G401 (cell line): ENCODE measurements at places on chromosomes 1 and 21. TPM values are rescaled to one million over a fixed set of nuclear protein-coding genes. Genes with fewer than 3 reads are reported as not detected.

Gene DCST1
- total RNA-seq: not detected in 2 replicates

Gene BMP8B
- 1.4 and 1.8 TPM in 2 replicates for total RNA-seq

Gene VSIG8
- not detected in 2 replicates for total RNA-seq

Gene CADM3
- total RNA-seq: not detected in 2 replicates

Gene HAPLN2
- 0.25 and 0.44 TPM in 2 replicates for total RNA-seq

Gene PROX1
- not detected in 2 replicates for total RNA-seq

Gene GREM2
- total RNA-seq: not detected in 2 replicates

Gene PLA2G2C
- total RNA-seq: not detected in 2 replicates

Gene BRDT
- 0.55 TPM in 1 of 2 replicates, not detected in the other for total RNA-seq

DNA sequence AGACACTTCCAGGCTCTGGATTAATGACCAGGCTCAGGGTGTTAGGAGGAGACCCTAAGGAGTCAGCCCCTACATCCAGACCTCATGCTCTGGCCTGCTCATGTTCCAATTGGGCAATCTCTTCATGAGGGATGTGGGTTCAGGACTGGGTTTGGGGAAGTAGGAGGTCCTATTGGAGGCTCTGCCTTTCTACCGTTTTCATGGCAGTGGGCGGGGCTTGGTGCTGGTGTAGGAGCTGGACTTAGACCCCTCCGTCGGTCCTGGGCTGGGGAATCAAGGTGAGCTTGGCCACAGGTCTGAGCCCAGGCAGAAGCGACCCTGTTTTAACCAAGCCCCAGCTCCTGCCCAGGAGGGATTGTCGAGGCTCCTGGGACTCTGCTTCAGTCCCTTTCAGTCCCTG, 123.4 kb downstream of the PRDM16 start:
- no peak for DNase-seq

DNA sequence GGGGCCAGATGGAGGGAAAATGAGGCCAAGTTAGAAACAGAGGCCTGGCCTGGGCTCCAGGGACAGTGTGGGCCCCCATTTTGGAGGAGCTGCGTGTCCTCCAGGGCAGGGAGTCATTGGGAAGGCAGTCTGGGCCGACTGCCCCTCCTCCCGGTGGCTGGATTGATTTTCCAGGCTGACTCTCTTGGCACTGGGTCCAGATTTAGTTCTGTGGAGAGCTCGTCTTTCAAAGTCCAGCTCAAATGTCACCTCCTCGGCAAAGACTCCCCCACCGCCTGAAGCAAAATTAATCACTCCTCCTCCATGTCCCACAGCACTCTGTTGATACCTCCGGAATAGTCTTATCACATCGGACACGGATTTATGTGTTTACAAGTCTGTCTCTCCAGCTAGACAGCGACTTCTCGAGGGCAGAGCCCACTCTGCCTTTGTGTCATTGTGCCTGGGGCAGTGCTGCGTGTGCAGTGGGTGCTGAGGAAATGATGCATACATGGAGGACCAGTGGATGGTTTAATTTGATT, 175.1 kb downstream of the CAMTA1 start:
- DNase-seq: peak; percentile 28

DNA sequence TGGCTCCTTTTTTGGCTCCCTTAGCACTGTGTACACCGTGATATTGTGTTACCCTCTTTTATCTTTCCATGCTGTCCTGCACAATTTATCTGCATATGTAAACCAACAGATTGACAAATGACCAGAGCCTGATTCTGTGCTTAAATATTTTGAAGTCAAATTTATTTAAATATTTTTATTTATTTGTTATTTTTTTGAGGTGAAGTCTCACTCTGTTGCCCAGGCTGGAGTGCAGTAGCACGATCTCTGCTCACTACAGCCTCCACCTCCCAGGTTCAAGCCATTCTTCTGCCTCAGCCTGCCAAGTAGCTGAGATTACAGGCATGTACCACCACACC, 12.8 kb downstream of the PMF1 start:
- DNase-seq: no peak

- peak; percentile 44 for DNase-seq
Measured at GRCh38 chr1:64898107-64898861, 68.1 kb downstream of the JAK1 start.

- no peak for DNase-seq
Measured at GRCh38 chr1:219413536-219413935, 199.4 kb downstream of the ZC3H11B start.

GRCh38 chr1:24489674-24490073, 13.0 kb upstream of the RCAN3 start:
- DNase-seq: no peak

- DNase-seq: no peak
Measured at GRCh38 chr1:10665930-10666850, 130.3 kb downstream of the CASZ1 start.

GRCh38 chr1:186768906-186769305, 59.8 kb upstream of the PLA2G4A start:
- DNase-seq: no peak

DNA sequence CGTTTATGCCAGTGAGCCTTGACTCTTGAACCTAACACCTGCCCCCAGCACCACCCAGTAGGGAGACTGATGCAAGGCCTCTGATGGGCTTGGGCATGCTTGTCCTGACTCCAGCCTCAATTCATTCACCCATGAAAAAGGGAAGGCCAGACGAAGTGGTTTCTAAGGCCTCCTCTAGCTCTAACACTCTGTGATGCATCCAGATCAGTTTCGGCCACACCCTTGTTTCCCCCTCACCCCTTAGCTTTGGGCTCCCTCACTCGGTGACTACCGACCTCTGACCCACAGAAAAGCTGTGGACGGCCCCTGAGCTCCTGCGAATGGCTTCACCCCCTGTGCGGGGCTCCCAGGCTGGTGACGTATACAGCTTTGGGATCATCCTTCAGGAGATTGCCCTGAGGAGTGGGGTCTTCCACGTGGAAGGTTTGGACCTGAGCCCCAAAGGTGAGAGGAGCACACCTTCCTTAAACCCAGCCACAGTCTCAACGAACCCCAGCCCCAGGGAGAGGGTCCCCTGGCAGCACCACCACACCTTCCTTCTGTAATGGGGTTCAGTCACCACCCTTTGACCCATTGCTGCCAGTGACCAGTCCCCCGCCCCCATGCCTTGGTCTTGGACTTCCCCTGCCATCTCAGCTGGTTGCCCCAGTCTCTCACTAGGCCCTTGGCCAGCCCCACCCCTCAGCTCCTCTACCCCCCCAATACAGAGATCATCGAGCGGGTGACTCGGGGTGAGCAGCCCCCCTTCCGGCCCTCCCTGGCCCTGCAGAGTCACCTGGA, 9.0 kb downstream of the NPR1 start:
- no peak for DNase-seq

DNA sequence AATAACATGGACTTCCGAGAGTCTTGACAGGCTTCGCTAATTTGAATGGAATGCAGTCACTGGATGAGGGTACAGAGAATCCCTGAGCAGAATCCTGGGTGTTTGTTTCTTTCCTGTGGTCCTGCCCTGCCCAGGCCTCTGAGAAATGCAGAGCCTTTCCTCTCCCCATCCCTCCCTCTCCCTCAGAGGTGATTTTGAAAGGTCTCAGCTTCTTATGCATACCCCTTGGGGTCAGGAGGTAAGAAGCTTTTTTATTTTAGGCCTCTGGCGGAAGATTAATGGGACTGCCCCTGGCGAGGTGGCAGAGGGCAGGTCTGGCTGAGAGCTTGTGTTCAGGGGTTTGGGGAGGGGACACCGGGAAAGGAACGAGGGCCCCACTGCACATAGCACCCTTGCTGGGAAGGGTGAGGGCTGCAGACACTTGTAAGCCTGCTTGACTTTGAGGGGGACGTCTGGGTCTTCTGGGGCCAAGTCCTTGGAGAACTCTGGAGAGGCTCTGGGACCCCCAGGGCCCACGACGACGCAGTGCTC, 116.5 kb upstream of the SLC45A1 start:
- DNase-seq: peak; percentile 45

DNA sequence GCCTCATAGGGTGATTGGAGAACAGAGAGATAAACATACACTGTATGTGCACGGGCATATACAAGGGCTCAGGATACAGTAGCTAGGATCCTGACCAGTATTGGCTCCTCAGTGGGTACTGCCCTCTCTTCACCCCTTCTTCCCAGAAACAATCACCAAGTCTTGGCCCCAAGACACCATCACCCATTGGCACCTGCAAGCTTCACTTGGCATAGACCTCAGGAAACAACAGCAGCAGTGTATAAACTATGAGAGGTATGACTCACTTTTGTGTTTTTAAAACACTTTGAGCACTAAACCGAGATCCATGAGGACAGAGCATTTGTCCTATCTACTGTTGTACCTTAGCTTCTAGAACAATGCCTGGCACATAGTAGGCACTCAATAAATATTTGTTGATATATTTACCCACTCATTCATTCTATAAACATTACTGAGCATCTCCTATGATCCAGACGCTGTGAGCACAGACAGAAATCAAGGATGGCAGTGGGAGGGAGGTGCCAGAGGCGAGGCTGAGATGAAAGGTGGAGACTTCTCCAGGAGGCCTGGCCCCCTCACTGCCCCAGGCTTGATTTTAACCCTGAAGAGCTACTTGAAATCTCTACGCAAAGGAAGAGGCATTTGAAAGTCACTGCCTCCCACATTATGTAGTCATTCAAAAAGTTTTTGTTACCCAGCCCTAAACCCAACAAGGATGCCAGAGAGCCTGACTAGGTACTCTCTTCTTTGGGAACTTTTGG, 95.2 kb downstream of the CAMK2N1 start:
- no peak for DNase-seq

GRCh38 chr1:169107603-169108208, 1.2 kb downstream of the ATP1B1 start:
- peak; percentile 46 for DNase-seq

DNA sequence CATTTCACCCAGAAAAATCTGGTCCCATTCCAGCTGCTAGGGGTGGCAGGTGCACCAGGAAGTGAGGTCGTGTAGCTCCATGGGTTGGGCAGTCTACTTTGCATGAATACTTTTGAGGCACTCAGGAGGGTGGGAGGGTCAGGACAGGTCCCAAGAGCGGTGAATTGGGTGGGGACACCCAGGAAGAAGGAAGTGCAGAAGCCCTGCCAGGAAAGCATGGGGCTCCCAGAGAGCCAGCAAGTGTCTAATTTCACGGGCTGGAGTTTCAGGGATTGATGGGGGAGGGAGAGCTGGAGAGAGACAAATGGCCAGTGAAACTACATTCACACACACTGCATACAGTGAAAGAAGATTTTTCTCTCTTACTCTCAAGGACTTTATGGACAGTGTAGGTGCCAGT, 137.8 kb downstream of the GALNT2 start:
- no peak for DNase-seq

DNA sequence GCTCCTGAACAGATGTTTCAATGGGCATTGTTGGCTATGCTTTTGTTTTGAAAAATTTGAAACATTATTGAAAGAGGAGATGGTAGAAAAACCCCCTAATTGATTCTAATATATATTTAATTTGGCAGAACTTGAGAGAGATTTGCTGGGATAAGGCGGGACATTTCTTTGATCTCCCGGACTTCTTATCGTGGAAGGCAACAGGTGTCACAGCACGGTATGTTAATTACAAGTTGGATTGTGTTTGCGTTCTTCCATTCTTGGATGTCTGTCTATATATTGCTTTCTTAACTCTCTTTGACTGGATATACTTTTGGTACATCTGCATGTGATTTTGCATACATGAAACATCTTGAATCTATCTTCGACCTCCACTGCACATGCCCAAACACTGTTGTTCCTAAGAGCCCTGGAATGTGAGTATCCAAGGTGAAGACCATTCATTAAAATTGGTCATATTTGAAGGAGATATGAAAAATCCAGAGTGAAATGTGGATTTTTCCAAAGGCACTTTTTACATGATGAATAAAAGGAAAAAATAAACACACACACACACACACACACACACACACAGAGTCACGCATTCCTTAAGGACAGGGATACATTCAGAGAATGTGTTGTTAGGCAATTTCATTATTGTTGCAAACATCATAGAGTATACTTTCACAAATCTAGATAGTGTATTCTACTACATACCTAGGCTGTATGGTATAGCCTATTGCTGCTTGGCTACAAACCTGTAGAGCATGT, 81.9 kb downstream of the FGGY start:
- no peak for DNase-seq

- DNase-seq: no peak
Measured at GRCh38 chr1:36035154-36035553, 48.7 kb upstream of the TEKT2 start.

- peak; percentile 93 for DNase-seq
Measured at GRCh38 chr1:209434066-209434465, 149.4 kb upstream of the CAMK1G start.

DNA sequence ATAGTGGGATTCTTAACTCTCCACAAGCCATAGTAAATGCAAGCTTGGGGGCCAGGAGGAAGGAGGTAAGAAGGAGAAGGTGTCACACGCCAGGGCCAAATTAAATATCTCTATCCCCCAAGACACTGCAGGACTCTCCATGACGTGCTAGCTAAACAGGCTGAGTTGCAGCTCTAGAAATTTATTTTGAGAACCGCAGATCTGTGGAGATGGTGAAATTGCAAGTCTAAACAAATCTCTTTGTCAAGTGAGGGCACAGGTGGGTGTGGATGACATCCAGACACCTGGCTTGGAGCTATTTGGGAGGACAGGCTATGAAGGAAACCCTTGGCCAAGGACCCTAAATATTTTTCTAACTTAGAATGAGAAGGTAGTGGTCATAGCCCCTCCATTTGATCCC, 39.5 kb upstream of the USP1 start:
- no peak for DNase-seq

DNA sequence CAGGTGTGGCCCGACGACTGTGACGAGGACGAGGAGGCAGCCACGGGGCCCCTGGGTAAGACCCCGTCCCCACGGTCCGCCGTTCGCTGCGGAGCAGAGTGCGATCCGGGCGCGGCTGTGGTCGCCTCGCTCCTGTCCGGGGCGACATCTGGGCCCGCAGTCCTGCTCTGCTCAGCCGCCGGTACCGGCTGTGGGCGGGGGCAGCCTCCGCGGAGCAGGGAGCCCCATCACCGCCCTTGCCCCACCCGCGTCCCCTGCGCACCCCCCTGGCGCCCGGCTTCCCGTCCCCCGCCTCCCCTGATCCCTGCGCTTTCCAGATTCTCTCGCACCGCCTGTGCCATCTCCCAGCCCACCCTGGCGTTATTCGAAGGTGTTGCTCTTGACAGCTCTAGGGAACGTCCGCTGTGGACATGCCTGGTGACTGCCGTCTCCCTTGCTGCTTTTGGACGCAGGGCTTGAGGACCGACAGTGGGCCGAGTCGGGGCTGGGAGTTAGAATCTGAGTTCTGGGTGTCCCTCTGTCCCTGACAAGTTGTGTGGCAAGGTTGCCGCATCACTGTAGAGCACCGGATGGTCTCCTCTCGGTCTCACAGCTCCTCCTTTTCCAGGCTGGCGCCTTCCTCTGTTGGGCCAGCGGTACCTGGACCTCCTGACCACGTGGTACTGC, 596 bp downstream of the TOR3A start:
- DNase-seq: peak; percentile 57

- no peak for DNase-seq
Measured at GRCh38 chr1:150173141-150173585, 23.4 kb downstream of the PLEKHO1 start.
